HL-60 (cell line): ENCODE measurements at places on chromosomes 7 and 10.

DNA sequence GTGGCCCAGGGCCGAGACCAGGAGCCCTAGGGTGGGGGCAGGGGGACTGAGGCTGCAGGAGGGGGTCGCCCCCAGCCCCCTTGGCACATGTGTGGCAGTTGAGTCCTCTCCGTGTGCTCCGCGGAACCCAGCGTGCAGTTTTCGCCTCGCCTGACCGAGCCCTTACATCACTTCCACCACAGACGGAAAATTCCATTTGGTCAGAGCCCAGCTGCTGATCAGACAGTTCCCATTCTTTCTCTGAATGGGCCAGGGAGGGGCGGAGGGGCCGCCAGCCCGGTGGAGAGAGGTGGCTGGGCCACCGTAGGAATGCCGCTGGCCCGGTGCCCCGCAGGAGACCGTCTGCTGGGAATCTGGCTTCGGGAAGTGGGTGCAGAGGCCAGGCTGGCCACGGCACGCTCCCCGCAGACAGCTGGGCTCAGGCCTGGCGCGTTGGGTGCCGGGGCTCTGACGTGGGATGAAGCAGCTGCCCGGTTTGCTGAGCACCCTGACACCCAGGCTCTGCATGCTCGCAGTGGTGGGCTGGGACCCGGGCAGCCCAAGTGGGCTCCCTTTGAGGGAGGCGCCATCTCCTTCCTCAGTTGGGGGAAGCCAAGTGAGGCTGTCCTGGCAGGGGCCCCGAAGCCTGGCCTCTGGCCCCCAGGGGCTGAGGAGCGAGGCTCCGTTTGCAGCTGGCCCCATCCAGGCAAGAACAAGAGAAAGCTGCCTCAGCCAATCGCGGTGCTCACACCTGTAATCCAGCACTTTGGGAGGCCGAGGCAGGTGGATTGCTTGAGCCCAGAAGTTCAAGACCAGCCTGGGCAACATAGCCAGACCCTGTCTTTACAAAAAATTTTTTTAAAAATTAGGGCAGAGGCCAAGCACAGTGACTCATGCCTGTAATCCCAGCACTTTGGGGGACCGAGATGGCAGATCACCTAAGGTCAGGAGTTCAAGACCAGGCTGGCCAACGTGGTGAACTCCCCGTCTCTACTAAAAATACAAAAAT is 9.9 kb downstream of the TTYH3 start:
- peak; percentile 82 for DNase-seq

- peak; percentile 81 for DNase-seq
These were observed 20.3 kb downstream of the SMURF1 start for GRCh38 chr7:99123571-99124033.

- no peak for DNase-seq
These were observed 43.4 kb downstream of the GLI3 start for GRCh38 chr7:42193471-42194129.

DNA sequence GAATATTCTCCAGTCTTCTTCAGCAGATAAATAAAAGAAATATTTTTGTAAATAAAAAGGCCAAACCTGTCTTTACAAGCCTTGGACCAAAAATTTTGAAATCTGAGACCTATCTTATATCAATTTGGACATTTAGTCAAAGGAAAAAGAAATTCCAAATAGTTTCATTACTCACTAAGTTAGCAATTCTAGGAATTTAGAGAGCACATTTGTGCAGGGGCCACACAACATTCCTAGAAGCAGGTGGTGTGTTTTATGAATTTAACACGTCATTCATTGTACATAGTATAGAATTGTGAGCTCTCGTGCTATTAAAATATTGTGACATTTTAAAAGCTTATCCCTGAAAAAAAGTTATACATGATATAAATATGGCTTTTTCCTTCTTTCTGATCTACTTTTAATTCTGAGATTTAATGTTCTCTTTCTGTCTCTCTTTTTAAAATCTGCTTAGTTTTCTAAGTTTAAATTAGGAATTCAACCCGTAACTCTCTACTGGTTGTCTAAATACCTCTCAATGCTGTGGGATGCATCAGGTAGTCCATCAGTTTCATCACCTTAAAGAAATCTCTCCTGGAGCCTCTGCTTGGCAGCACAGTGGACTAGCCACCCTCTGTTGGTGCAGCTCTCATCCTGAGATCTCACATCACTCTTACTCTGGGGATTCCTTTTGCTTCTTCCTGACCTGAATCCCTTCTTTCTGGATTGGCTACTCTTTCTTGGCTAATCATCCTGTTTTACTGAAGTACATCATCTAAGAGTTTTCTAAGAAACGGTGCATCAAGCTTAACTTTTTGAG is 124.5 kb downstream of the SEMA3E start:
- DNase-seq: no peak

DNA sequence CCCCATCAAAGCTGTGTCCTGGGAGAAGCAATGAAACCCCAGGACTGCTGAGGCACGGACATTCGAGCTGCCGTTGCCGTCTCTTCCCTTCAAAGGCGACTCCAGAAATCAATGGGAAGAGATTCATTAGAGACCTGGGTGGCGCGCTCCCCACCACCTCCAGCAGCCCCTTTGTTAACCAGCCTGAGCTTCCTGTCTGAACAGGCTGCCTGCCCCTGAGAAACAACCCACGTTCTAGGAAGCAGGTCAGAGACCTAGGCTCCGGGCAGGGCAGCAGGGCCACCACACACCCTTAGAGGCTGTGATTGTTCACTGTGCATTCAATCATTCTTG is 110.9 kb upstream of the PPIF start:
- no peak for DNase-seq

DNA sequence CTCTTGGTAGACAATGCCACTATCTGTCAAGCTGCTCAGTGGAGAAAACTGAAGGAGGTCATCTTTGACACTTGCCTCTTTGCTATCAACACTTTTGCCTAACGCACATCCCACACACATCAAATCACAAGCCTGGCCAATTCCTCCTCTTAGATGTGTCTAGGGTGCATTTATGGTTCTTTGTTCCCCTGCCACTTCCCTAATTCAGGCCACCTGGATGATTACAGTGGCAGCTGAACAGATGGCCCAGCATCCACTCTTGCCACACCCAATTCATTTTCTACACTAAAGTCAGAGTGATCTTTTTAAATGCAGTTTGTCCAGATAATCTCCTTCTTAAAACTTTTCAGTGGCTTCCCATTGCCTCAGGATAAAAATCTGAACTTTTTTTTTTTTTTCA is 58.6 kb downstream of the LAMB4 start:
- no peak for DNase-seq

DNA sequence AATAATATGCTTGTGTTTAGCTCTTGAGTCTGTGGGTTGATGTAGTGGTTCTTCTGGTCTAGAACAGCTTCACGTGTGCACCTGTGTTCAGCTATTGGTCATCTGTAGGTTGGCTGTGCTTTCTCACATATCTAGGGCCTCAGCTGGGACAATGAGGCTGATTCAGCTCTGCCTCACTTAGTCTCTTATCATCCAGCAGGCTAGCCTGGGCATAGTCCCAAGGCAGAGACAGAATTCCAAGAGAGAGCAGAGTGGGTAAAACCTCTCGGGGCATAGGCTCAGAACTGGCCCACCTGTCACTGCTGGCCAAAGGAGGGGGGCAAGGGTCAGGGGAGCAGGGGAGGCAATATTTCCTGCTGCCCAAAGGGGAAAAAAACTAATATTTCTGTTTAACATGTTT is 32.0 kb upstream of the MXI1 start:
- no peak for DNase-seq

DNA sequence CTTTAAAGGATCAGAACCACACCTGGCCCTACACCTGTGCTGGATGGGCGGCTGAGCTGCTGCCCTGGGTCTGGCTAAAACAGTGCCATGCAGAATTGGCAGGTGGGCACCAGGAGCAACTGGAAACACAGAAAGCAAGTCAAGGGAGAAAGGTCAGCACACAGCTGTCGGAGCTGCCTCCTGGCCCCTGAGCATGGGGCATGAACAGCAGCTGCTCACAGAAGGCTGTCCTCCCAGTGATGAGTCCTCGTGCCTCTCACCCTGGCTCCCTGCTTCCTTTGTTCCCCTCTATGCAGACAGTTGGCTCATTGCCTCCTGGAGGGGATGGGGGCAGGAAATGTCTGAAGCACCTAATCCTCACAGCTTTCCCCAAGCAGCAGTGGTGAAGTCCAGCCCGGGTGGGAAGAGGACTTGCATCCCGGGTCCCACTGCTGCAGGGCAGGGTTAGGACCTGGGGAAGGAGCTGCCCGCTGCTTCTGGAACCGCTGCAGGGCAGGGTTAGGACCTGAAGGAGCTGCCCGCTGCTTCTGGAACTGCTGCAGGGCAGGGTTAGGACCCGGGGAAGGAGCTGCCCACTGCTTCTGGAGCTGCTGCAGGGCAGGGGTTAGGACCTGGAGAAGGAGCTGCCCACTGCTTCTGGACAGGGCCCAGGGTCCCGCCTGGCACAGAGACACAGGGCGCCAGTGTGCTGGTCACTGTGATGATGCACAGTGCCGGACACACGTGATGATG is 37.3 kb downstream of the VIPR2 start:
- no peak for DNase-seq

DNA sequence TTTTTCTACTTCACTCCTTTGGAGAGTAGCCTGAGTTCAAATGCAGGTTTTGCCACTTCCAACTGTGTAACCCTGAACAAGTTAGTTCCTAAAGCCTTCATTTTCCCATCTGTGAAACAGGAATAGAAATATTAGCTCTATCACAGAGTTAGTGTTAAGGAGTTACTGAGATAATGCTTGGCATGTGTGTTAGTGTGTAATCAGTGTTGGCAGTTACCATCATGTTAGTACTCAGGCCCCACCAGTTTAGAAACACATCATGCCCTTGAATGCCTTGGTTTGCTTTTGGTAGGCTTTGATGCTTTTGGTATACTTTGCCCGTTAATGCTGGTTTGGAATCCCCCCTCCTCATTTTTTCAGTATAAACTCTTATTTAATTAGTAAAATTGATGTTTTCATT is 119.7 kb downstream of the WNT2 start:
- no peak for DNase-seq

- DNase-seq: no peak
These were observed 358.9 kb downstream of the FRMD4A start for GRCh38 chr10:13971601-13972475.

- peak; percentile 27 for DNase-seq
These were observed 7.3 kb upstream of the CRPPA start for GRCh38 chr7:16428672-16429071.

DNA sequence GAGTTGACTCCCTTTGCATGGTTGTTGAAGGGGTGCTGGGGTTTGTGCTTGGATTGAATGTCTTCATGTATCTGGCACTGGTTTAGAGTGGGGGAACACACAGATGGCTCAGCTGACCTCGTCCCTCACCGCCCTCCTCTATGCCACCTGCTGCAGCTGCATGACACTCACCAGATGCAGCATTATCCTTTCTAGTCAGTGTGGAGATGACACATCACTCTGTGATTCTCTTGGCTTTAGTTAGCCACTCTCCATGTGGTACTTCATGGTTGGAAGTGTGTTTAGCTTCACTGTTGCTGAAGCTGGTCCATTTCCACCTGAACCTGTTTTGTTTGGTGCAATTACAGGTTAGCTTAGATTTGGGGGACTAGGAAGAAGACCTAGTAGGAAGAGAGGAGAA is 56.3 kb upstream of the BMPER start:
- DNase-seq: no peak

- no peak for DNase-seq
These were observed 1183.7 kb upstream of the CELF2 start for GRCh38 chr10:9833942-9834341.

DNA sequence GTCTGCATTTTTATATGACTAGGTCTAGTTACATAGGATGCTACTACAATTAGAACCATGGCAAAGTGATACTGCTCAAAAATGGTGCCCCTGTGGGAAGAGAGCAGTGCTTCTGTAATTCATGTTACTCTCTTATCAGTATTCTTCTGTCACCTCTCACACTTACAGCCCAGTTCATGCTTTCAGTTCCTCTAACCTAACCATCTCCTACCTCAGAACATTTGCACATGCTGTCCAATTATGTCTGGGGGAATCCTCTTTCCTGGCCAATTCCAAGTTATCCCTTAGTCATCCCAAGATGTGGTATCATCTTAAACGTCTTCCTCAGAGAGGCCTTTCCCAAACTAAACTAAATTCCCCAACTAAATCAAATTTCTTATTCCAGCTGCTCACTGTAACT is 190.2 kb downstream of the RELN start:
- DNase-seq: no peak

DNA sequence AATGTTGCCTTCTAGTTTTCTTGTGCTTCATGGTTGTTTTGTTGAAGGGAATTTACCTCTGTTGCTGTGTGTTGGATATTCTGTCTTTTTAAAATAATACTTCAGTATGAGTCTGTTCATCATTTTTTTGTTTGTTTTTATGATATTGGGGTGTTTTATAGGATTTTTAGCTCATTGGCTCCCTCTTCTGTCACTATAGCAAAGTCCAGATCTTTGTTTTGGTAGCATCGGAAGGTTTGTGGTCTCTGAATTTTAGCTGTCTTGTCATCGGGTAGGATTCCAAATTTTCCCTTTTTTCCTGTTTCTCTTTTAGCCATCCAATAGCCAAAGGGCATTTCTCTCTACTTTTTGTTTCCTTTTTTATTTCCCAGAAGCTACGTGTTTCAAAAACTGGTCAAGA is 91.4 kb downstream of the EXOC4 start:
- no peak for DNase-seq

GRCh38 chr10:2054728-2055127 is 317.4 kb upstream of the ADARB2 start:
- DNase-seq: no peak

DNA sequence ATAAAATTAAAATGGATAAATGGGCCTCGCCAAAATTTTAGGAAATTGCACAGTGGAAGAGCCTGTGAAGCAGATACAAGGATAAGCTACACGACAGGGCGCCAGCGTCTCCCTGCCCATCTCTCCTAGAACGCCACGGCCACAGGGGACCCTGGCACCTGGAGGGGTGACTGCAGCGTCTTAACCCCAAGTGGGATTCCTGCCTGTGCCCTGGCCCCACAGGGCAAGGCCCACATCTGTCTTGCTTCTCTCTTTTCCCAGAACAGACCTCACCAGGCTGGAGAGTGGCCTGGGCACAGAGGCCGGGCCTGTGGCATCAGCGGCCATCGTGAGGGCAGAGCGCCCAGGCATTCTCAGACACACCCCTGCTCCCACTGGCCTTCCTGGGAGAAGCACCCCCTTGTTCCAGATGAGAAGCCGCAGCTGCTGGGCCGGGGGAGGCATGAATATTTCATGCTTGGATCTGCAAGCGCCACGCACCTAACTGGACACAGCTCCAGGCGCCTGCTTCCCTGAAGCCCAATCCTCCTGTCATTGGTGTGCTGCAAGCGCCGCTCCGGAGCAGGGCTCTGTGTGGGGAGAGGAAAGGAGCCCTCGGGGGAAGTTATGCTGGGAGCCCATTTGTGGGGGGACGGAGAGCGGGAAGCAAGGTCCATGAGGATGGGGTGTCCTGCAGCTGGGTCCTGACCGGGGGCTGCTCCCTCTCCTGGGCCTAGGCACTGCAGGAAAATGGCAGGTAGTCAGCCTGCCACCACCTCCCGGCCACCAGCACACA is 153.5 kb downstream of the ELFN1 start:
- DNase-seq: no peak

GRCh38 chr7:139620676-139621344 is 97.3 kb downstream of the CLEC2L start:
- DNase-seq: peak; percentile 63
